ENCODE measurements at places on chromosomes 2 and 18. TPM values are rescaled to one million over a fixed set of nuclear protein-coding genes. Genes with fewer than 3 reads are reported as not detected.

DNA sequence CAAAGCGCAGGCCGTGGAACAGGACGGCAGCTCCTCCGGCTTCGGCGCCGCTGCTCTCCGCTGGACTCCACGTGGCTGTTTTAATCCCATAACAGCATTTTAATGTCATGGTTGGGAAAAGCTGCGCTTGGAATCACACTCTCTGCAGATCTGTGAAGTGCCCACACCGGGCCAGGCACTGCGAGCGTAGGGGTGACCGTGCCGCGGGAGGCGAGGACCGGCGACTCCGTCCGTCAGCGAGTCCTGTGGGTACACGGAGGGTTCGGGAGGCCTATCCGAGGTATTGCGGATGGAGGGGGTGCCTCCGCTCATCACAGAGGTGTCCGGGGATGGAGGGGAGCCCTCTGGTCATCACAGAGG, 198.0 kb upstream of the SALL3 start:
- DNase-seq = no peak

Gene OSR1
- total RNA-seq = 32.3 TPM

Gene REEP1
- 2.6 TPM for total RNA-seq

- DNase-seq = no peak
These were observed 10.1 kb downstream of the RPL31 start for GRCh38 chr2:101012054-101012705.

Measured in chondrocyte (in vitro differentiated cells).